ENCODE measurements at places on chromosomes 2 and 18.

GRCh38 chr18:13514558-13514957 lies 211.8 kb downstream of the FAM210A start:
- no peak for DNase-seq

DNA sequence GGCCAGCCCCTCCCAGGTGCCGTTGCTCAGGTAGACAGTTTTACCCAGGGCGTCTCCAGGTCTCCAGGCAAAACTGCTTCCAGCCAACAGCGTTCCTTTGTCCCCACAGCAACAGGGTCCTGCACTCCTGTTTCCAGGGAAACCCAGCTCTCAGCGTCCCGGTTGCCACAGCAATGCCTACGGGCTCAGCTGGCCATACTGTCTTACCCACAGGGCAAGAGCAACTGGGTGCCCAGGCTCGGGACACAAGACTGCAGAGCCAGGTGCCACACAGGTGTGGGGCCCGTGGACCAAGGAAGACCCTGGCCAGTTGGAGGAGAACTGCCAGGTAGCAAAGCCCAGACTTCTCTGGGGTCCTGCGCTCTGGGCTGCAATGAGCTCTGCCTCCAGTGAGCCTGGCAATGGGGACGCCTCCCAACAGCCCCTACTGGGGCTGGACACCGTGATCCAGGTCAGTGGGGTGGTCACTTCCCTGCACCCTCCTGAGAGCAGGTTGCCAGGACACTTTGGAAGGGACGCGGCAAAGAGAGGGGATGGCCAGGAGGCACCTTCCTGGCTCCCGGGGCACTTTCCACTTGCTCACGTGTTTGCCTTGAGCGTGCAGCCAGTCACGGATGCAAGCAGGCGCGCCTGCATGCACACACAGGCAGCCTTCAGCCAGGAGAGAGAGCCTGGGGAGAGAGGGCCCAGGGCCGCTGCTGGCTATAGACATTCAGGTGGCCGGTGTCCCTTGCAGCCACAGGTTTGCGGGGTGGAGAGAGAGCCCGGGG lies at the start of gene CROCC2:
Gene CROCC2, plus strand, starts transcription at position 196 of the 770 bp plus-strand sequence. Its CDS starts 178 bp downstream, at position 374.
- DNase-seq: no peak

DNA sequence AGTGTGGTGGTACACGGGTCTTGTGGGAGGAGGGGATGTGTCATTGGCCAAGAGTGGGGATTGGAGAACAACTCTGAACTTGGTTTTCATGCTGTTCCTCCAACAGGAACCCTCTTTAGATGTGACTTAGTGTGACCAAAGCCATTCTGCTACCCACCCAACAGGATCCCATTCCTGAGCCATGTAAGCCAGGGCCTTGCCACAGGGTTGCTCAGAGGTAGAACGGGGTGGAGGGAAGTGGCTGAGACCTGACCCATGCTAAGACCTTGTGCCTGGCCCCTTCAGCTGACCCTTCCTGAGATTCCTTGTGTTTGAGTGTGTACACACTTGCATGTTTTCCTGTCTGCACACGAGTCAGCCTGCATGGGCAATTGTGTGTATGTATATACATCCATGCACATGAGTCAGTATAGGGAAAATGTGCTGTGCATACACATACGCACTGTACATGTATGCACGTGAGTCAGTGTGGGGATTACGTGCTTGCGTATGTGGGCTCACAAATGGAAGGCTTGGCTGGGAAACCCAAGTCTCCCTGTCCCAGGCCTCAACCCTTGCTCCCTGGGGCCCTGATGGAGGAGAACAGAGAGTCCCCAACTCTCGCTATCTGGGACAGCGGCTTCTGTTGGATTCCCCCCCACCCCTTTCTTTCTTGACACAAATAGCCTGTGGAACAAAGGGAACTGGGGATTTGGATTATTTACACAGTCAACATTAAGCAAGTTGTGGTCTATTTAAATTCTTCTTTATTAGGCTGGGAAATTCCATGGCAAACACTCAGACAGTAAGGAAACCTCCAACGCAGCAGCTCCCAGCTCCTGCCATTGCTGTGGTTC lies 339.8 kb downstream of the DYSF start:
- no peak for DNase-seq

DNA sequence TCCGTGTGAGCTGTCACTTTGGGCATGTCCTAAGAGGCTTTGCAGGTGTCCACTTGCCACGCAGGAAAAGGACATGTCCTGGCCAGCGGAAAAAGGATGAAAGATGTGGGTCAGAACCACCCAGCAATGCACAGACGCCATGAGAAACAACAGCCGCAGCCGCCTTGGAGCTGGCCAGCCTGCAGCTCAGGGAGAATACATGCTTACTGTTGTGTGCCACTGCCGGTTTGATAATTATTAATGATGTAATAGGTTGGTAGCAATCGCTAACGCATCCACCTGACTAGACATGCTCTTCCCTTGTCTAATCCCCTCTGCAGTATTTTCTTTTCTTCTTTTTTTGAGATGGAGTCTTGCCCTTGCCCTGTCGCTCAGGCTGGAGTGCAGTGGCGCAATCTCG lies 221.7 kb downstream of the HAUS1 start:
- no peak for DNase-seq

Data from CD4-positive, alpha-beta T cell treated with Interferon alpha-2 for 1 hour (primary cell).